Central memory CD8-positive, alpha-beta T cell (primary cell): ENCODE measurements at places on chromosomes 2 and 18.

GRCh38 chr2:157261199-157261782 is 3.8 kb downstream of the GALNT5 start:
- no peak for DNase-seq

DNA sequence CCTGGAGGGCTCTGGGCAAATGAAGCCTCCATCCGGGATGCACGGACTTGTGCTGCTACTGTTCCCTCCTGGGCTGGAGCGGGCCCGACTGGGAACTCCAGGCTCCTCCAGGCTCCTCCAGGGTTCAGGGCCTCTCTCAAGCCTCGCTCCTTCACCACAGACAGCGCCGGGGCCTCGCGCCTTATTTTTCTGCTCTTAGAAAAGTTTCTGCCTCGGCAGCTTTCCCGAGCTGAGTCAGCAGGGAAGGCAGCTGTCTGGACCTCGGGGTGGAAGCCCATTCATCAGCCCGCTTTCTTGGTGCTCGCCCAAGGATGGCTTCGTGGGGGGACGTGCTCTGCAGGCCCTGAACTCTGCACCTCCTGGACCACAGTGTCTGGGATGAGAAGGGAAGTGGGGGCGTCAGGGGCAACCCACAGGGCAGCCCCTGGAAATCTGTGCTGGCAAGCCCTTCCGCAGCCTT is 12.9 kb upstream of the TEX51 start:
- DNase-seq, result no peak

DNA sequence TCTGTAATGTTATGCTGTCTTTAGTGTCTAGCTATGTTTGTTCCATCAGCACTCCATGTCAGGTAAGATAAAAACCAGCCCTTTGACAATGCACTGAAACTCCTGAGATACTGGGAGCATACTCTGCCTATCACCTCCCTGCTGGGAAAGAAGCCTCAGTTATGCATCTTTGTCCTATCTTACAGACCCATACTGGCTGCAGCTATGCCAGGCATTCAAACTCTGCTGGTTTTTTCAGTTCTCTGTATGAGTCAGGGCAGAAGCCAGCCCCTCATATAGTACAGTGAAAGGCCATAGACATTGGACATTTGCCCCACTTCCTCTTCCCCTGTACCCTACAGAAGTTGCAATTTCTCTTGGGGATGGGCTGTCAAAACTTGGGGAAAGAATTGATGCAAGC is 181.1 kb upstream of the RGPD4 start:
- no peak for DNase-seq

GRCh38 chr2:181949047-181949446 is 36.6 kb upstream of the PPP1R1C start:
- DNase-seq, result no peak

DNA sequence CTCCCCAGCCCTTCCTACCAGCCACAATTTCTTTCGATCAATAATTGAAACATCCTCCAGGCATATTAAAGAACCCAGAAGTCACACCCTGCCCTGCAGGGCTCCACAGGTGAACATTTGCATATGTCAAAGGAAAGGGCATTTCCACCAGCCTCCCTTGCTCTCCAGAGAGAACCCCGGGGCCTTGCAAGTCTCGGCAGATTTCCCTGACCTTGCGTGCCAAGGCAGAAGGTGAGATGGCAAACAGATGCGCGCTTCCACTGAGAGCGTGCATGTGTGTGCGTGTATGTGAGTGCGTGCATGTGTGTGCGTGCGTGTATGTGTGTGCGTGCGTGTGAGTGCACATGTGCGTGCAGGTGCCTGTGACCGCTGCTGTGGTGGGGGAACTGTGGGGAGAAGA is 120.3 kb downstream of the INO80D start:
- no peak for DNase-seq

GRCh38 chr2:67726416-67726815 is 329.3 kb downstream of the ETAA1 start:
- no peak for DNase-seq

- no peak for DNase-seq
Observed at GRCh38 chr2:200050921-200051610, 95.7 kb downstream of the MAIP1 start.

DNA sequence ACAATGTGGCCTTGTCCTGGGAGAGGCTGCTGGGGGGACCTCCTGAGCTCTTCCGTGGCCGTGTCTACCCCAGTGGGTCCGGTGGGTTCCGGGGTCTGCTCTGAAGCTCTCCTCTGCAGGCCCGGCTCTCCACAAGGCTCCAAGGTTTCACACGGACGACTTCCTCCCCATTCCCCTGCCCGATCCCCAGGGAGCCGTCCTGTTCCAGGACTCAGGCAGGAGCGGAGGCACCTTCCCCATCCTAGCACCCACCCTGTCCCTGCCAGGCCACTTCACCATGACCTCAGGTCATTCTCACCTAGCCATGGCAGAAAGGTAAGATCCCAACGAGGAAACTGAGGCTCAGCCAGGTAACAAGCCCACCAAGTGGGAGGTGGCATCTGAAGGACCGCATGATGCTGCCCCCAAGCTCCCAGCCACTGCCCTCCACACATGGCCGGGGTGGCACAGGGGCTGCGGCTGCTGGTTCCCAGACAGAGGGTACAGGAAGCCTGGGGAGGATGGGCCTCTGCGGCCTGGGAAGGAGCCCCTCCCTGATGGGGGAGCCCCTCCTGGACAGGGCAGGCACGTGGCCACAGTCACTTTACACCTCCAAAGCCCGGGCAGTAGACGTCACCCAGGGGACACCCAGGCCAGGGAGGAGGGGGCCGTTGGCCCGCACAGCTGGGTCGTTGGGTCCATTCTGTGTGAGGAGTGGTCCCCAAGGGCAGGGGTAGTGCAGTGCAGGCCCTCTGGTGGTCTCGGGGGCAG is 274.0 kb downstream of the NDUFA10 start:
- no peak for DNase-seq

- DNase-seq, result no peak
Observed at GRCh38 chr18:41069167-41069566, 885.9 kb upstream of the PIK3C3 start.

DNA sequence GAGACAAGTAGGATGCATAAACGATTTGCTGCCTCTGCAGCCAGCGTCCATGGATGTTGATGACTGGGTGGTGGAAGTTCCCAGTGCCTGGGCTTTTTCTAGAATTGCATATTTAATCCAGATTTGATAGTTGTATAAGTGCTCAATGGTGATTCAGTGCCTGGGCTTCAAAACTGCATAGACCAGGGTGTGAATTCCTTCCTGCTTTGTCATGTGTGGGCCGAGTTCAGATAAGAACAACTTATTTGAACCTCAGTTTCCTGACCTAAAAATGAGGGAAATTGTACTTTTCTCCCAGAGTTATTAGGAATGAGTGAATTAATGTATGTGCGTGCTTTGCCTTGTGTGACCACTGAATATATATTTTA is 154.6 kb downstream of the WDSUB1 start:
- no peak for DNase-seq
